ENCODE measurements at places on chromosomes 3 and 15. TPM values are rescaled to one million over a fixed set of nuclear protein-coding genes. Genes with fewer than 3 reads are reported as not detected.

DNA sequence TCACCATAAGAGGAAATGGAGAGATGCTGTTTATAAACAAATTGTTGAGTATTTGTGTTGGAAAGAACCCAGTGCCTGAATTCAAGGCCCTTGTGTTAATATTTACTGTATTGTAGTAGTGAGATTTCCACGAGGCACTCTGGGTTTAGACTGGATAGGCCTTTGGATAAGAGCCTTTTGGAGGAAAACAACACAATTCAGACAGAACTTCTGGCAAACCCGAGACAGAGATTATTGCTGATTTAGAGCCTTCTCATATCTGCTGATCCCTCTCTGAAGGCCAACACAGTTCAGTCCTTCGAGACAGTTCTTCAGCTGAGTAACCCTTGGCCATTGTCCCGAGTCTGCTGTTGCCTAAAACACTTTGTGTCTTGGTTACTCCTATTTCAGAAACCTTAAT is 55.7 kb downstream of the LMCD1 start:
- no peaks in the 10 kb centered on the region for H3K4me1 ChIP-seq
- no peak overlapping the region for H3K27ac ChIP-seq
- no peaks in the 10 kb centered on the region for H3K27me3 ChIP-seq
- H3K4me3 ChIP-seq = no peak overlapping the region
- no peak for DNase-seq

GRCh38 chr3:61372723-61373122 is 121.5 kb upstream of the FHIT start:
- DNase-seq = no peak
- no peaks in the 10 kb centered on the region for H3K36me3 ChIP-seq
- no peaks in the 10 kb centered on the region for H3K4me1 ChIP-seq
- no peaks in the 10 kb centered on the region for H3K27me3 ChIP-seq
- H3K4me3 ChIP-seq = no peak overlapping the region

DNA sequence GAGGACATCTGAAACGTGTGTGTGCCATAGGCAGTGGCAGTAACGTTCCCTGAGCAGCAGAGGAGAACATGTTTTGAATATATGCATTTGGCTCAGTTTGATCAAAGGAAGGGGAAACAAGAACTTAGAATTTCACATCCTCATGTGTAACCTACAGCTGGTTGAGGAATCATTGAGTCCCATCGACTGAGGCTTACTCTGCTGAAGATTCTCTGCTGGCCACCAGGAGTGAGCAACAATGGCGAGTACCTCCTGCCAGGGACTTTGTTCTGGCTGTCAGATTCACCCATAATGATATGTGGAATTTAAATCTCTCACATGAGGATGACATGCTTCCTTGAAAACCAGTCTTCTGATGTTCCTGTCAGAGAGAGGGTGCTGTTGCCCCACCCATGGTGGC is 21.3 kb downstream of the GORASP1 start:
- no peak for DNase-seq
- no peaks in the 10 kb centered on the region for H3K27me3 ChIP-seq
- peaks cover 21% of the 10 kb centered on the region for H3K36me3 ChIP-seq

The DZIP3 gene
- total RNA-seq = 7.3 TPM

- peak within 1 kb of the TSS; percentile 23 for H3K4me3 ChIP-seq
- H3K27ac ChIP-seq = no peak within 1 kb of the TSS
- no peaks in the 10 kb centered on the region for H3K27me3 ChIP-seq
- no peaks in the 10 kb centered on the region for H3K36me3 ChIP-seq
- peak; percentile 70 for DNase-seq
- peaks cover 10% of the 10 kb centered on the region for H3K4me1 ChIP-seq
These were observed at the start of gene LRRC15 for GRCh38 chr3:194369522-194370279. Gene LRRC15, minus strand, starts transcription at chr3:194369743. Its CDS starts 8,700 bp downstream, at chr3:194361043.

The PLSCR4 gene
- 0.69 TPM for total RNA-seq

The CISH gene
- 1.6 TPM for total RNA-seq

- no peak for DNase-seq
- H3K4me1 ChIP-seq = no peaks in the 10 kb centered on the region
- H3K27me3 ChIP-seq = no peaks in the 10 kb centered on the region
These were observed 161.4 kb upstream of the ST8SIA2 start for GRCh38 chr15:92232317-92232716.

DNA sequence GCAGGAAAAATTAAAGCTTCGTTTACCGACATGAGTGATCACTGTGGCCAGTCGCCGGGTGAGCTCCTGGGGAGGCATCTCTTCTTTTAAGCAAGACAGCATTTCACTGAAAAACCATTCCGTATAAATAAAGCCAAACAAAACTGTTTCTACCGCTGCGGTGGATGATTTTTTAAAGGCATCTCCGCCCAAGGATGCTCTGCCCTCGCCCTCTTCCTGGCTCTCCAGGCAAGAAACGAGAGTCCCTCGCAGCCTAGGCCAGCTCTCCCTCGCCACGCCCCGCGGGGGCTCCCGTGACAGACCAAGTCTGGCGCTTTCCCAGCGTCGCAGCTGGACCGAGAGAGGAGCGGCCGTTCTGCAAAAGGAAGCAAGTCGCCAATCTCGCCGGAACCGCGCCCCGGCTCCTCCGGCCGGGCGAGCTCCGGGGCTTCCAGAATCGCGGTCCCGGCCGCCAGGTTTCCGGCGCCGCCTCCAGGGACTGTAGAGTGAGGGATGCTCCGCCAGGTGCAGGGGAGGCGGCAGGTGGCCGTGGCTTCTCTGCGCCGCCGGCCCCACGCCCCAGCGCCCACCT is 458 bp downstream of the MCF2L2 start:
- no peaks in the 10 kb centered on the region for H3K27me3 ChIP-seq
- no peak overlapping the region for H3K27ac ChIP-seq
- DNase-seq = peak; percentile 63
- H3K36me3 ChIP-seq = no peaks in the 10 kb centered on the region

The TGM4 gene
- 1.2 TPM for total RNA-seq

The MEIS2 gene
- 10.0 TPM for total RNA-seq

The CYP8B1 gene
- total RNA-seq = not detected

The GOLGA8T gene
- total RNA-seq = not detected
